ENCODE measurements at places on chromosomes 12 and 14. TPM values are rescaled to one million over a fixed set of nuclear protein-coding genes. Genes with fewer than 3 reads are reported as not detected.

GRCh38 chr14:51823706-51824105 lies 36.7 kb upstream of the GNG2 start:
- H3K4me3 ChIP-seq: no peak overlapping the region
- H3K4me1 ChIP-seq: peaks cover 18% of the 10 kb centered on the region
- H3K27me3 ChIP-seq: no peaks in the 10 kb centered on the region
- DNase-seq: no peak
- H3K36me3 ChIP-seq: no peaks in the 10 kb centered on the region
- H3K27ac ChIP-seq: no peak overlapping the region

RD3L gene
- total RNA-seq: not detected

SERPINA10 gene
- not detected for total RNA-seq

DNA sequence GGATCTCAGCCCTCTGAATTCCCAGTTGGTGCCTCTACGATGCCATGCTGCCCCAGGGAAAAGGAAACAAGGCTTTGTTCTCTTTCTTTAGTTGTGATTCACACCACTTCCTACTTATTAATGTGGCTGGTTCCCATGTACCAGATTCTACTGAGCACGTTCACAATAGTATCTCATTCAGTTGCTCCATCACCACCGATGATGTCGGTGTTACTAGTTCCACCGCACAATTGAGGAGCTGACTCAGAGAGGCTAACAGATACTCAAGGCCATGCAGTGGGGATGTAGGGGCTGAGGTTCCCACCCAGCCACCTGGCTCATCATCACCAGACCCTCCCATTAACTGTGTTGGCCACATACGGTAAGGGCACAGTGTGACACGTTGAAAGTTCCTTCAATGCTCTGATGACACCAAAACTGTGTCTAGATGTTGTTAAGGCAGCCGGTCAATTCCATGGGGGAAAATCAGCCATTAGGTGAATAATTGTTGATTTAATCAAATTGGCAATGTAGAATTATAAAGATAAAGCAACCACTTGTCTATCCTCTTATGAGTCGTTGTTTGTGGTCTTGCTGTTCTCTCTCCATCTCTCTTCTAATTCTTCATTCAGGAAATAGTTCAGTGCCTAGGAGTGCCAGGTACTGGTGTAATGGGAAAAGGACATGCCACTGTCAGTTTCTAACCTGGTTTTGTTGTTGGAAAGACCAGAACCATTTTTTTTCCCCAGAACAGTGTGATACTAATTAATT lies 244.2 kb upstream of the CRY1 start:
- peak overlapping the region; percentile 69 for H3K27ac ChIP-seq
- peaks cover 21% of the 10 kb centered on the region for H3K4me1 ChIP-seq
- DNase-seq: no peak
- no peaks in the 10 kb centered on the region for H3K36me3 ChIP-seq
- H3K4me3 ChIP-seq: no peak overlapping the region

ZDHHC22 gene
- total RNA-seq: not detected

- no peak for DNase-seq
- no peaks in the 10 kb centered on the region for H3K36me3 ChIP-seq
- no peak overlapping the region for H3K4me3 ChIP-seq
- peaks cover 15% of the 10 kb centered on the region for H3K27me3 ChIP-seq
- H3K4me1 ChIP-seq: no peaks in the 10 kb centered on the region
Observed at GRCh38 chr14:97277711-97278110, 480.5 kb downstream of the VRK1 start.

DNA sequence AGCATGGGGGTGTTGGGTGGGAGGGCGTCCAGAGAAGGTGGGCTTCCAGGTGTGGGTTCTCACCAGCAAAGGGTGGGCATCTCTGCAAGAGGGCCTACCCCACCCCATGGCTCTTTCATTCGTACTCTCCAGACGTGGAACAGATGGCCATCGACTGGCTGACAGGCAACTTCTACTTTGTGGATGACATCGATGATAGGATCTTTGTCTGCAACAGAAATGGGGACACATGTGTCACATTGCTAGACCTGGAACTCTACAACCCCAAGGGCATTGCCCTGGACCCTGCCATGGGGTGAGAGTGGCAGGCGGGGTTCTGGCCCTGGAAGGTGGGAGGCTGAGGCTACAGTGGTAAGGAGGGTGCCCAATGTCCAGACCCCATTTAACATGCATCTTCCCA lies 6.7 kb upstream of the LRP1-AS start:
- no peaks in the 10 kb centered on the region for H3K4me1 ChIP-seq
- no peaks in the 10 kb centered on the region for H3K27me3 ChIP-seq
- H3K4me3 ChIP-seq: no peak overlapping the region

C14orf180 gene
- not detected for total RNA-seq

TMEM116 gene
- total RNA-seq: 21.9 TPM

JPH4 gene
- total RNA-seq: not detected

OAS1 gene
- 18.8 TPM for total RNA-seq

- no peak overlapping the region for H3K4me3 ChIP-seq
- H3K27me3 ChIP-seq: no peaks in the 10 kb centered on the region
- H3K36me3 ChIP-seq: no peaks in the 10 kb centered on the region
- DNase-seq: no peak
- H3K4me1 ChIP-seq: peaks cover 34% of the 10 kb centered on the region
Observed at GRCh38 chr14:68593806-68594536, 198.9 kb downstream of the ZFP36L1 start.

- no peak overlapping the region for H3K4me3 ChIP-seq
- no peak overlapping the region for H3K27ac ChIP-seq
- no peaks in the 10 kb centered on the region for H3K27me3 ChIP-seq
- no peak for DNase-seq
- no peaks in the 10 kb centered on the region for H3K36me3 ChIP-seq
Observed at GRCh38 chr14:23181946-23182345, 1.5 kb downstream of the SLC7A8 start.

DNA sequence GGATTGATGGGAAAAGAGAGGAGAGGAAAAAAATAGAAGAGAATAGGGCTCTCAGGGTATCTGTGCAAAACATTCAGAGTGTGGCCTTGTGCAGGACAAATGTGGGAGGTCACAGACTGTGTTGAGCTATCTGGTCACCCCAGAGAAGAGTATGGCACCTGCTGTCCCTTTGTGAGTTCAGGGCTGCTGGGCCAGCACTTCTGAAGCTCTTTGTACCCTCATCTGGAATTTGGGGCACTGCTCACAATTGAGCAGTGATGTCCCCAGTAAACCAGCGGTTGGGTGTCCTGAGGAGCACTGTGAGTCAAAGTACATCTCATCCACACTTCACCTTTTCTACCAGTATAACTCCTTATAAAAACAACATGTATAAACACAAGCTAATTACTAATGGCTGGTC lies 2.6 kb upstream of the KRT81 start:
- H3K27ac ChIP-seq: no peak overlapping the region
- H3K4me3 ChIP-seq: no peak overlapping the region
- H3K4me1 ChIP-seq: 0 out of 2 replicates have a peak, but pooled peaks cover 4% of the 10 kb centered on the region
- no peaks in the 10 kb centered on the region for H3K27me3 ChIP-seq
- no peak for DNase-seq

RIN3 gene
- 13.4 TPM for total RNA-seq

DNA sequence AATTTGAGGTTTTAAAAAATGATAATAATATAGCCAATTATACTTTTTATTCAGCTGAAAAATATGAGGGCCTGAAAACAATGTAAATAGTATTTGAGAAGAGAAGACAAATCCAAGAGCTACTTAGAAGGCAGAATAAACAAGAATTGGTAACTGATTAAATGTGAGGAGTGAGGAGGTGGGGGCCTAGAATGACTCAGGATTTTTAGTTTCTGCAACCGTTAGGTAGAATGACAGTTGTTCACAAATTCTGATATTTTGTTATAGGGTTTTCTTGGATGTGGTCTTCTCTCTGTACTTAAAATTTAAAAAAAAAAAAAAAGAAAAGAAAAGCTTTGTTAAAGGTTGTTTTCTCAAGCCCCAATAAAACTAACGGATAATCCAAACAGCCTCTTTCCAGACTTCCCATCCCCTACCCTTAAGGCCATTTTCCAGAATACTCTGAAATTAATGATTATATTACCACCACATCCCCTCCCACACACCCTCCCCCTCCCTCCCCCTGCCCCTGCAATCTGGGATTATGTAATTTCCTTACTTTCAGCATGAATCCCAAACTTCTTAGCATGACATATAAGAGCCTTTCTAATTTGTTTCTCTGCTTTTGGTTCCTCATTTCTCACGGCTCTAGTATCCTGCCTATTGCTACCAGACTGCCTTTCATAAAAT lies 50.4 kb downstream of the LRP6 start:
- no peak overlapping the region for H3K27ac ChIP-seq
- H3K4me1 ChIP-seq: peaks cover 10% of the 10 kb centered on the region
- no peaks in the 10 kb centered on the region for H3K36me3 ChIP-seq
- no peak overlapping the region for H3K4me3 ChIP-seq
- no peak for DNase-seq

DNA sequence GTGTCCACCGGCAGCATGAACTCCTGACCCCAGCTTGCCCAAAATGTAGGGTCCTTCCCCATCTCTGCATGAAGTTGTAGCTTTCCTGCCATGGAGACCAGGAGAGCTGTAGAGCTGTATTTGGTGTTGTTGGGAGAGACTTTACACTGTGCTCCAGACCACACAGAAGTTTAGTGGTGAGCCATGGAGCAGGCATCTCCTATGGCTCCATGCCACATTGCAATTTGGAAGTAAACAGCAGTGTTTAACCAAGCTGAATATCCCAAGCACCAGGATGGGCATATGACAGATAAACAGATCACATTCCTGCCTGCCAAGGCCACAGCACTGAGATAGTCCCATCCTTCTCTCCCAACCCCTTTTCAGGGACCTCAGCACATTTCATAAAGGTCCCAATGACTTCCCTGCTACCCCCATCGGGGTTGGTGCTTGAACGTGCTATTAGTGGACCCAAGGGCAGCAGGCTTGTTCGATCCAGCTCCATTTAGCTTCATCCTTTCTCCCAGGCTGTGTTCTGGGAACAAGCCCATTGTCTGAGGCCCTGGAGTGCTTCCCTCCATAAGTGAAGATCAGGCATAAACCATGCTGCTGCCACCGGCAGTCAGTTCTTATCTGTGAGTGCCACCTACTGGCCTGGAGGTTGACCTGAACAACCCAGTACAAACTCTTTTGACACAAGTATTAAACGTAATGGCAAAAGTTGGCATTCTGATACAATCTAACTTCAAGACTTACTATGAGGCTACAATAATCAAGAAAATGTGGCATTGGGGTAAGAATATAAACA lies 172.3 kb upstream of the ATXN7L3B start:
- no peak overlapping the region for H3K4me3 ChIP-seq
- H3K36me3 ChIP-seq: no peaks in the 10 kb centered on the region
- no peak for DNase-seq
- H3K27ac ChIP-seq: no peak overlapping the region
- H3K4me1 ChIP-seq: no peaks in the 10 kb centered on the region
- H3K27me3 ChIP-seq: no peaks in the 10 kb centered on the region

DNA sequence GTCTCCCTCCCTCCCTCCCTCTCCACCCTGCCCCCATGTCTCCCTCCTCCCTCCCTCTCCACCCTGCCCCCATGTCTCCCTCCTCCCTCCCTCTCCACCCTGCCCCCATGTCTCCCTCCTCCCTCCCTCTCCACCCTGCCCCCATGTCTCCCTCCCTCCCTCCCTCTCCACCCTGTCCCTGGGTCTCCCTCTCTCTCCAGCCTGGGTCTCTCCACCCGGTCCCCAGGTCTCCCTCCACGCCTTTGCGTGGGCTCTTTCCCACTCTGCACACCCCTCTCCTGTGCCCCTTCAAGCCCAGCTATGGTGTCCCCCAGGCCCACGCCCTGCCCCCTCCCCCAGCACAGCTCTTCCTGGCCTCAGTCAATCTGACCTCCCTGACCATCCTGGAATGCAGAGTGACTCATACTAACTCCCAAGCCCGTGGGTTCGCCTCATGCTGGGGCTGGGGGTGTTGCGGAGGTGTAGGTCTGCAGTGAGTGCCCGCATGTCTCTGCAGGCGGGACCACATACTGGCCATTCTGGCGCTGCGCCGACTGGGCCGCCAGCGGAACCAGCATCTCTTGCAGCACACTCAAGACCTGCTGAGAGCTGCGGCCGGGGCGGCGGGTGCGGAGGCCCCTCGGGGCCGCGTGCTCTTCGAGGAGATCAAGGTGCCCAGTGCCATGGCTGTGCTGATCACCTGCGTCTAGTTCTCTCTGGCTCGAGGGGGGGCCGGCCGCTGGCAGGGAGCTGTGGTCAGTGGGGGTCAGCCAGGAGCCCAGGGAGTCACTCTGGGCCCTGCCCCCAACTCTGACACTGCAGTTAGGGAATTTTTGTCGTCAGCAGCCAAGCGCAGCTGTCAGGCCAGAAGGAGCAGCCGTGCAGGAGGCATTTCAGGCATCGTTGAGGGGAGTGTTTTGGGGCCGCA lies 13.5 kb upstream of the TNFAIP2 start:
- H3K36me3 ChIP-seq: no peaks in the 10 kb centered on the region
- peaks cover 68% of the 10 kb centered on the region for H3K4me1 ChIP-seq
- H3K27me3 ChIP-seq: no peaks in the 10 kb centered on the region
- H3K4me3 ChIP-seq: peak overlapping the region; percentile 49

PLCZ1 gene
- total RNA-seq: not detected

GRCh38 chr12:101675555-101675954 lies 21.9 kb upstream of the CHPT1 start:
- H3K36me3 ChIP-seq: no peaks in the 10 kb centered on the region
- no peak overlapping the region for H3K27ac ChIP-seq
- no peaks in the 10 kb centered on the region for H3K4me1 ChIP-seq
- DNase-seq: no peak

BLTP3B gene
- 15.2 TPM for total RNA-seq

DNA sequence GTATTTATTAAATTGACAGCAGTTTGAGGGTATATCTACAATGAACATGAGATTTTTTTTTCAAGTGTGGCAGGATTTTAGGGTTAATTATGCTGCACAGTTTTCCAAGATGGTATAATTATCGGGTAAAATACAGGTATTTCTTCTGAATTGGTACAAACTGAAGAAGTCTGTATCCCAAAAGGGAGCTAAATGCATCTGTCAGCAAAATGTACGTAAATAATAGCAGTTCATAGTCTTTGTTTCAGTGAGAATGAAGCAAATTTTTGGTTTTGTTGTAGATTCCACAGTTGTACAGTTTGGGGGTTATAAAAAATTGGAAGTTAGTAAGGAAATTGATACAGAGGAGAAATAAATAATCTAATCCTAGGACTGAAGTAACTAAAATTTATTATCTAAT lies 63.3 kb downstream of the RAD52 start:
- H3K27ac ChIP-seq: no peak overlapping the region
- no peaks in the 10 kb centered on the region for H3K27me3 ChIP-seq
- H3K4me1 ChIP-seq: no peaks in the 10 kb centered on the region
- no peak overlapping the region for H3K4me3 ChIP-seq

GRCh38 chr12:56087220-56087619 lies 7.3 kb downstream of the ERBB3 start:
- H3K27me3 ChIP-seq: no peaks in the 10 kb centered on the region
- no peak overlapping the region for H3K4me3 ChIP-seq
- peak; percentile 47 for DNase-seq

Measured in PC-9 (cell line).